Activated CD4-positive, alpha-beta T cell treated with anti-CD3 and anti-CD28 coated beads, Interleukin-10, Interleukin-2, amounts not matched to agents 100 ng/mL and 50 ng/mL, durations not matched to agents 16 hours and 8 hours (primary cell): ENCODE measurements at places on chromosomes 7 and 10.
A peak's percentile ranks its signal among the peaks of the same experiment; 100 is the strongest.

DNA sequence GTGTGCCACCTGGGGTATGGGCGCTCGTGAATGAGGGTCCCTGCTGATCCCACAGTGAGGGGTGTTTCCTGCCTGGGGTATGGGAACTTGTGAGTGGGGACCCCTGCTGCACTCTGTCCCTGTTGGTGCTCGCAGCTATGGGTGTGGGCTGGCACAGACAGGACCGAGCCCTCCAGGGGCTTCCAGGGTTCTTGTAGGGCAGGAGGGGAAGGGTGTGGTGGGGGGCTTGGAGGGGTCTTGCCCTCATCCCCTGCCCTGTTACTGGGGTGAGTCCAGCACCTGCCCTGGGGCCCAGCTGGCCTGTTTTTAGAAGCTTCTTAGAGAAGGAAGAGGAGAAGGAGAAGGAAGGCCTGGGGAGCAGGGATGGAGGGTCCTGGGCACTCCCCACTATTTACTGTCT, 377.0 kb upstream of the NUPR2 start:
- DNase-seq = no peak

- DNase-seq = no peak
These were observed 557.4 kb upstream of the ADARB2 start for GRCh38 chr10:2294739-2295138.

GRCh38 chr10:49103761-49104160, 11.6 kb downstream of the VSTM4 start:
- DNase-seq = no peak

DNA sequence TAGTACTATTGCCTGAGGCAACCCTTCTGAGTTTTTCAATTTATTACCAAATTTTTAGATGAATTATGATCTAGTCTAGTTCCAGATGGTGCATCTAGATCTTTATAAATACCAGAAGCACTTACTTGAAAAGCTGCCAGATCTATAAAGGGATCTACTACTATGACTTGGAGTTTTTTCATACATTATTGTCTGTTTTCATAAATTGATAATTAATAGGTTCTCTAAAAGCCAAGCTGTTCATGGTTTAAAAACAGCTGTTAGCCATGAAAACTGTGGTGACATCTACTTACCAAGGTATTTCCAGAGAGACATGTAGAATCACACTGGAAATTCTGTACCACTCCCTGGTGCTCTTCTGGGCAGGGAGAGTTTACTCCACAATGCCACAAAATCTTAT, 786.5 kb upstream of the C7orf33 start:
- no peak for DNase-seq

- no peak for DNase-seq
These were observed 217.1 kb downstream of the GALNT17 start for GRCh38 chr7:71348821-71349681.

GRCh38 chr7:50696810-50697582, 85.7 kb downstream of the GRB10 start:
- no peak for DNase-seq

DNA sequence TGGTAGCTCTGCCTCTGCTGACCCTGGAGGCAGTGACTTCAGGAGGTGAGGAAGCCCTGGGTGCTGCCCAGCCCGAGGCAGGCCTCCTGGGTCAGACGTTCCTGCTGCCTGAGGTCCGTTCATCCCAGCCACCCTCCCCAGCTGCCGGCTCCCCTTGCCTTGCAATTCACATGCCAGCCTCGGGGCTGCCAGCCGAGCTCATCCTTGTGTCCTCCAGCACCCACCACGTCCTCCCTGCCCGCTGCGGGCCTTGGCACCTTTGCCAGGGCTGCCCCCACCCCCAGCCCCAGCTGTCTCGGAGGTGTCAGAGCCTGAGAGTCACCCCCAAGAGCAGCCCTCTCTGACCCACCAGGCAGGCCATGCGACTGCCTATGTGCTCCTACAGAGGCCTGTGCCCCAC, 162.1 kb upstream of the RNF32 start:
- no peak for DNase-seq

GRCh38 chr10:34713875-34714274, 101.2 kb downstream of the PARD3 start:
- DNase-seq = no peak

DNA sequence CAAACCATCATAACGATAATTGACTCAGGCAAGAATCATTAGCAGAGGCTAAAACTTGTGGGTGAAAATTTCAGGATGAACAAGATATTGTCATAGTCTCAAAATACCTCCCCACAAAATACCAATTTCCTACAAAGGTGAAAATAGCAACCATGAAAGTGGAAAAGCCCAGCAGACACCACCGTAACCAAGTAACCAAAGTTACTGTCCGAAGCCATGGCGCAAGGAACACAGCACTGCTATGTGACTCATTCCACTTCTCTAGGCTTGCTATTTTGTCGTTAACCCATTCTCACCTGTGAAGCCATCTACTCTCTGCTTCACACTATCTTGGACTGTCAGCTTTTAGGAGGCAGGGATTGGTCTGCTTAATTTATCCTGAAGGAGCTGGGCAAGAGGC, 113.8 kb upstream of the CACUL1 start:
- DNase-seq = peak; percentile 55

GRCh38 chr10:53638006-53638405, 865.4 kb upstream of the MBL2 start:
- DNase-seq = no peak

DNA sequence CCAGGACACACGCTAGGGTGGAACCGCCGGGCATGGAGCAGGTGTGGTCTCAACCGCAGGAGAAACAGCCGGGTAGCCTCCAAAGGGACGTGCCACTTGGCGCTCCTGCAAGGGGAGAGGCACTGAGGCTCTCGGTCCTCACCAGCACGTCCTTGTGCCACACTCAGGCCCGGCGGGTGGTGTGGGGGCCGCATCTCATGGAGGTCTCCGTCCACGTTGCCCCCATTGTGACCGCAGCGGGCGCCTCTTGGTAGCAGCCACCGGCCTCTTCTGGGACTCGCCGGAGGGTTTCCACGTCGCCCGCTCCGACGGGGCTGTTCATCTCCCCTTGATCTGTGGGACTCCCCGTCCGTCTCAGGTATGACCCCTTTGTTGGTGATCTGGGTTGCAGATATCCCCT, 49.2 kb upstream of the ELFN1 start:
- DNase-seq = no peak

DNA sequence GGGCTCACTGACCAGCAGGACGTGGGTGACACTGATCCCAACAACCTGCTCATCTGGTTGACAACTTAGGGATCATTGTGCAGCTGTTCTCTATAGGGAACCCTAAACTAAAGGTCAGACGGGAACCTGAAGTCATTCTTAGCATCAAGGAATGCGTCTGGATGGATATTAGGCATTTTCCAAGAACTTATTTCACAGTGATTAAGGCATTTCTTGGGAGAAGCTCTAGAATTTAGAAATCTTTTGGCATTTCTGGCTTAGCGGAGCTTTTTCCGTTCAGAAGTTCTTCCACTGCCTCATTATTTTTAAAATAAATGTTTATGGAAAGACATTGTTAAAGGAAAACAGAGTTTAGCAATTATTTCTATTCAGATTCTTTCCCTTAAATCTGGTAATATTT, 303.3 kb upstream of the IGFBP3 start:
- no peak for DNase-seq

DNA sequence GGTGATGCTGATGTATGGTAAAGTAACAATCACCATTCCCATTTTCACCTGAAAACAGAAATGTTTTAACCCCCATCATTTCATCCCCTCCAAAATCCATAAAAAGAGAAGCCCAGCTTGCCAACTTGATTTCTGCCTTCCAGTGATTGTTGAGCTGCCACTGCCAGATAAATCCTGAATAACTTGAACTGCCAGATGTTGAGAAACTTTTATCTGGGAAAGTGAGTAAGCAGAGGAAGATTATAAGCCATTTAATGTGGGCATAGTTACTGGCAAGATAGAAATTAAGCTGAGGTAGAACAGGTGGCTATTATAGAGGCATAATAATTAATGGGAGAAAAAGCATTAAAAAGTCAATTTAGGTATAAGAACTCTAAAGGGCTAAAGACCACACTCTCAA, 534.1 kb downstream of the ANKRD7 start:
- DNase-seq = no peak

- DNase-seq = no peak
These were observed 63.6 kb upstream of the BMPER start for GRCh38 chr7:33841705-33842129.

DNA sequence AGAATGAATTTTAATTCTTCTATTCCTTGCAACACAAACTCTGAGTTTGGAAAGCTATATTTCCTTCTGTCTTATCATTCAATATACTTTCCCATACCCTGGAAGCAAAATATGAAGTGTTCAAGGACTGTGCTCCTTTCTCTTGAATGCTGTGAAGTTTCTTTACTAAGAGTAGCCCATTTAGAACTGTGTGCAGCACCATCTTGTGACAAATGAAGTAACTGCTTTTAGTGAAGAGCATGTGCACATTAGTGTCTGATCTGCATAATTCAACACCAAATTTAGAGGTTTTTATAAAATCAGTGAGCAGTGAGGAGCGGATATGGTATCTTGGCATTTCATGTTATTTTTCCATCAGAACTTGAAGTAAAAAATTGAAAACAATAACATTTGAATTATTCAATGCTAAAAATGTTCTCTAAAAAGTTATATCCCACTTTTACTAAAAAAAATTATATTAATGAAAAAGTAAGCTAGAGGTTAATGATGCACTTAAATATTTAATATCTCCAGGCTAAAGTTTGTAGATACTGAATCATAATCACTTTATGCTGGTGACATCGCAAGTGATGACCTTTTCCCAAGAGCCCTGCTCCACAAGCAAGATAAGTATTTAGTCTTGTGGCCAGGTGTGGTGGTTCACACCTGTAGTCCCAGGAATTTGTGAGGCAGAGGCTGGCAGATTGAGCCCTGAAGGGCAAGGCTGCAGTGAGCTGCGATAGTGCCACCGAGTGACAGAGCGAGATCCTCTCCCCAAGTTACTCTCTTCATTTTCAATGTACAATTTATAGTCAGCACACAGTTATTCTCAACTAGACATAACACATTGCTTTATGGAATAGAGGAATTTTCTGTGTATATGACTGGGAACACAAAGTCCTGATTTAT, 108.8 kb upstream of the PCLO start:
- DNase-seq = no peak

DNA sequence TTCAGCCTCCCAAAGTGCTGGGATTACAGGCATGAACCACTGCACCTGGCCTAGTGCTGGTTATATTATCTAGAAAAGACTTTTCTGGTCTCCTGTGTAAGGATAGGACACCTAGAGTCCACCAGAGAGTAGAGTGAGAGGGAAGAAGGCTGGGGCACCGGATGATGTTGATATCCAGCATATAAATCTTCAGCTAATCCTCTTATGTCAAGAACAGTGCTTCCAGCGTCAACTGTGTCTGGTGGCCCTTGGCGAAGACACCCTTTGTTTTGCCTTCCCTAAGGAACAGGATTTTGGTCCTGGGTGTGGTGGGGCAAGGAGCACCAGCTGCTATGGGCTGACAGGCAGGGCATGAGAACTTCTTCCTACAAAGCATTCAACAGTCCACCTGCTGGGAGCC, 16.3 kb upstream of the INMT start:
- DNase-seq = no peak

DNA sequence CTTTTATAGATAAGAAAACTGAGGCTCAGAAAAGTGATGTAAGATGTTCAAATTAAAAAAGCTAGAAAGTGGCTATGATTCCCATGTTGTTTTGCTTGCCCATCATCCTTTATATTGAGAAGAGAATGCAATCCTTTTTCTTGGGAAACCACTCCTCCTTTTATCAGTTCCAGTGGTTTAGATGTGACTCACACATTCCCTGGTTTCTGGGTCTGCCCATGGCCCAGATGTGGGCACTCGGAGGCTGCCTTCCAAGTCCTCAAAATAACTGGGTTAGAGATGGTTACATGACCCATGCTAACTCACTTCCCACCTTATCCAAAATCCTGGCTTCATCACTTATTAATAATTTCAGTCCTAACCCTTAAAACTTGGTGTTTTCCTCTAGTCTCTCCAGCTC, 550.0 kb downstream of the MDFIC start:
- DNase-seq = no peak

- DNase-seq = no peak
These were observed 244.0 kb upstream of the CXCL12 start for GRCh38 chr10:44628921-44629320.

DNA sequence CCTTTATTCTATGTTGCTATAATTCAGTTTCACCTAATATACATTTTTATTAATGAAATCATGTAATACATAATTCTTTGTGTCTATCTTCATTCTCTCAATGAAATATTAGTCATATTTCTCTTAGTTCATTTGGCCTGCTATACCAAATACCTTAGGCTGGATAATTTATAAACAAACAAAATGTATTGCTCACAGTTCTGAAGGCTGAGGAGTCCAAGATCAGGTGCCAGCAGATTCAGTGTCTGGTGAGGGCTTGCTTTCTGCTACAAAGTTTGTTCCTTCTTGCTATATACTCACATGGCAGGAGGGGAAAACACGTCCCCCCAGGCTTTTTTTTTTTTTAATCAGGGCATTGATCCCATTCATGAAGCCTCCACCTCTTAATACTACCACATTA, 143.4 kb upstream of the GRB10 start:
- no peak for DNase-seq

DNA sequence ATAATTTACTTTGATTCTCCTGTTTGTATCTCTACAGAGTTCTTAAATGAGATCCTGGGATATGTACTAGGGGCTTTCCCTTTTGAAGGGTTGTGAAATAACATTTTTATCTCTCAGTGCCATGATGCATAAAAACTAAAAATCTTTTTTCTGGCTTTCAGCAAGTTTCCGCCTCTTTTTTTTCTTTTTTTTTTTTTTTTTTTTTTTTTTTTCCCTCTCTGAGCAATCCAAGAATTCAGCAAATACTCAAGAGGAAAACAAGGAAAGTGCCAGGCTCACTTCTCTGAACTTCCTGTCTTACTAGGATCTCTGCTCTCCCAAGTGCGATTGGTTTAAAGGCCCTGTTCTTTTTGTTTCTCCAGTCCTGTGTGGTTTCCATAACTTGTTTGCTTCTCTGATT, 79.9 kb downstream of the HYCC1 start:
- no peak for DNase-seq

GRCh38 chr7:68547181-68547580, 1051.1 kb upstream of the AUTS2 start:
- DNase-seq = no peak

DNA sequence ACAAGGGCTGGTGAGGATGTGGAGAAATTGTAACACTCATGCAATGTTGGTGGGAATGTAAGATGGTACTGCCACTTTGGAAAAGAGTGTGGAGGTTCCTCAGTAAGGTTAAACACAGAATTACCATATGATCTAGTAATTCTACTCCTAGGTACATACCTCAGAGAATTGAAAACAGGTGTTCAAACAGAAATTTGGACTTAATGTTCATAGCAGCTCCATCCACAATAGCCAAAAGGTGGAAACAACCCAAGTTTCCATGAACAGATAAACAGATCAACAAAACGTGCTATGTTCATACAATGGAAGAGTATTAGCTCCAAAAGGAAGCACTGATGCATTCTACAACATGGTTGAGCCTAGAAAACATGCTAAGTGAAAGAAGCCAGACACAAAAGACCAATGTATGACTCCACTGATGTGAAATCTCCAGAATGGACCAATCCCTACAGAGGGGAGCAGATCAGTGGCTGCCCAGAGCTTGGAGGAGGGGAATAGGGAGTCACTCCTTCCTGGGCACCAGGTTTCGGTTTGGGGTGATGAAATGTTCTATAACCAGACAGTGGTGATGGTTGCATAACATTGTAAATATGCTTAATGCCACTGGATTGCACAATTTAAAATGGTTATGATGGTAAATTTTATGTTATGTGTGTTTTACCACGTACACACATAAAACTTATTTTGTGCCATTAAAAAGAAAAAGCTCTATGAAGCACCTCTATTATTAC, 5.7 kb upstream of the WDR86 start:
- no peak for DNase-seq
